Naive thymus-derived CD8-positive, alpha-beta T cell (primary cell): ENCODE measurements at places on chromosomes 16 and 17.
A peak's percentile ranks its signal among the peaks of the same experiment; 100 is the strongest.

- no peak for DNase-seq
- H3K27ac ChIP-seq, result no peak overlapping the region
- H3K36me3 ChIP-seq, result peaks cover 77% of the 10 kb centered on the region
- peaks cover 13% of the 10 kb centered on the region for H3K4me1 ChIP-seq
- H3K4me3 ChIP-seq, result no peak overlapping the region
- H3K27me3 ChIP-seq, result no peaks in the 10 kb centered on the region
Observed at GRCh38 chr16:31734265-31734664, 139.3 kb upstream of the ZNF267 start.

DNA sequence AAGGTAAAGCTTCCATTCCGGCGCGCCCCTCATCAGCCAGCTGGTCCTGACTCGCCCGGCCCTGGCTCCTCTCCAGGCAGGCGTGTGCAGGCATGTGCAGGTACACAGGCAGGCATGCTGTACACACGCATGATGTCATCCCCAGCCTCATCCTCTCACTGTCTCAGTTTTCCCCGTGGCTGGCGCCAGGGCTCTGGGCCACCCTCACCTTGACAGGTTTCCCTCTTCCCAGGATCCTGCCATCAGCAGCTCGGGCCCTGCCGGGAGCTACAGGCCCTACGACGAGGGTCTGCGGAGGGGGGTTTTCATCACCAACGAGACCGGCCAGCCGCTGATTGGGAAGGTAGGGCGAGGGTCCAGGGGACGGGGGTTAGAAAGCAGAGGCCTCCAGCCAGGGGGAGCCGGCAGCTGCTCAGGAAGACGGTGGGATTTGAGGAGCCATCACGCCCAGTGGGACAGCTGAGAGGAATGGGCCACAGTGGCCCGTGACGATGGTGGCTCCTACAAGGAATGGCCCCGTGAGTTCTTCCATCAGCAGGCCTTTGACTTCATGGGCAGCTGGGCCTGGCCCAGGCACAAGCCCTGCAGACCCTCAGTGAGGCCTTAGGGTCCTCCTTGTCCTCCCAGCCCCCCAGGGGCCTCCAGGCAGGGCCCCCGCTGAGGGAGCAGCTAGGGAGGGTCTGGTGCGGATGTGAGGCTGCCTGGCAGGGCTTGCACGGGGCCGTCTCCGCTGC is 8.5 kb downstream of the GAA start:
- no peaks in the 10 kb centered on the region for H3K4me1 ChIP-seq
- H3K36me3 ChIP-seq, result no peaks in the 10 kb centered on the region
- no peaks in the 10 kb centered on the region for H3K27me3 ChIP-seq
- no peak overlapping the region for H3K4me3 ChIP-seq

- H3K27ac ChIP-seq, result no peak overlapping the region
- no peak for DNase-seq
- no peaks in the 10 kb centered on the region for H3K27me3 ChIP-seq
- H3K4me1 ChIP-seq, result no peaks in the 10 kb centered on the region
- no peaks in the 10 kb centered on the region for H3K36me3 ChIP-seq
Observed at GRCh38 chr17:70869402-70870085, 700.2 kb downstream of the KCNJ2 start.

GRCh38 chr17:10151667-10152496 is 46.5 kb downstream of the GAS7 start:
- no peak for DNase-seq
- H3K4me3 ChIP-seq, result peak overlapping the region; percentile 32
- peaks cover 67% of the 10 kb centered on the region for H3K4me1 ChIP-seq
- no peaks in the 10 kb centered on the region for H3K27me3 ChIP-seq

DNA sequence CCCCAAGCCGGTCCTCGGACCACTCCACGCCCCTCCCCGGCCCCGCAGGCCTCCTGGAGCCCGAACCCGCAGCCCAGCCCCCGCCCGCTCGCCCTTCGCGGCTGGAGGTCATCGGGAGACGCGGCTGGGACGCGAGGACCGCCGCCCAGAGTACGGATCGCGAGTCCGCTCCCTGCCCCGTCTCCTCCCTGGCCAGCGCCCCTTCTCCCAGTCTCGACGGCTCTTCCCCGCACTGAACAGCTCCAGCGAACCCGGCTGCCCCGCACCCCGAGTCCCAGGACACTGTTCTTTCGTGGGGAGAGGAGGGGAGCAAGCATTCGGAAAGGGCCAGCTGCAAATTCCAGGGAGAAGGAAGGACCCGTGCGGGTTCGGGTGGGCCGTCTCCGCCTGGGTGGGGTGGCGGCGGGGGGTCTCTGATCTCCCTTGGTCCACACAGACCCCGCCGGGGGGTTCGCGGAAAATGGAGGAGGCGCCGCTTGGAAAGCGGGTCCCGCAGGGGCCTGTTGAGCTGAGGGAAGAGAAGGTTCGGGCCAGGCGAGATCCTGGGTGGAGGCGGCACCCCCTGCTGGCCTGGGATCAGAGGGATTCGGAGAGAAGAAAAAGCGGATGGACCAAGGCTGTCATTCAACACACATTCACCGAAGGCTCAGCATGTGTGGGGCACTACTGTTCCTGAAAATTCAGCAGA is 632 bp upstream of the RTN4RL1 start:
- H3K27ac ChIP-seq, result peak overlapping the region; percentile 41
- H3K4me1 ChIP-seq, result peaks cover 22% of the 10 kb centered on the region
- no peak for DNase-seq
- peaks cover 24% of the 10 kb centered on the region for H3K27me3 ChIP-seq
- H3K4me3 ChIP-seq, result peak overlapping the region; percentile 80

DNA sequence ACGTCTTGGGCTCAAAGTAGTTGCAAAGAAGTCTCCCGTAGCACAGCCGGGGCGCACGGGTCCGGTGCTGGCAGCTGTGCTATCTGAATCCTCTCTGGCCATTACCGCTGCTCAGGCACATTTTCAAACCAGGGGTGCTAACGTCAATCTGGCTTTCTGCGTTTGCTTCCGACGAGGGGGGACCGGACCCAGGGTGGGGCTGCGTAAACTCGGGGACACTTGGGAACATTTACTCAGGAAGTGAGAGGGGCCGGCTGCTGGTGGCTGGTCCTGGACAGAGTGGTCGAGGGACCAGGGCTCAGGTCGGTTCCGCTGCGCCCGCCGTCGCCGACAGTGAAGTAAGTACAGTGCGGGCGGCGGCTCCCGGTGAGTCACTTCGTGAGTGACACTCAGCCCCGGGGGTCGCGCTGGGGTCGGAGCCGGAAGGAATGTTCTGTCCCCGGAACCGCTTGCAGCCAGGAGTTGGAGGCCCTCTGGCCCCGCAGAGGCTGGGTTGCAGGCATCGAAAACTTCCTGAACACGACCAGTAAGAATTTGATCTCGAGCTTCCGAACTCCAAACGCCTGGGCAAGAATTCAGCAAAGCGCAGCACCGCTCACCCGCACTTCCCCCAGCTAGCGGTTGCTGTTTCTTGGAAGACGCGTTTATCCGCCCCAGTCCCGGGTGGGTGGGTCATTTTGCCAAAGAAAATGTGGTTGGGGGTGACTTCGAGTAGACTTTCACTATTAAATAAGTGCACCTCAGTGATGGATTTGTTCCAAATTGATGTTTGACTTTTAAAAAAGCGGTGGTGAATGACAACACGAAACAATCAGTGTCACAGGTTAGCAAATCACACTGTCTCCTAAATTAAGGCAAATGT is 1.4 kb upstream of the HS3ST3B1 start:
- peaks cover 8% of the 10 kb centered on the region for H3K36me3 ChIP-seq
- peaks cover 62% of the 10 kb centered on the region for H3K4me1 ChIP-seq
- peak; percentile 24 for DNase-seq
- peak overlapping the region; percentile 92 for H3K27ac ChIP-seq
- peaks cover 43% of the 10 kb centered on the region for H3K27me3 ChIP-seq

DNA sequence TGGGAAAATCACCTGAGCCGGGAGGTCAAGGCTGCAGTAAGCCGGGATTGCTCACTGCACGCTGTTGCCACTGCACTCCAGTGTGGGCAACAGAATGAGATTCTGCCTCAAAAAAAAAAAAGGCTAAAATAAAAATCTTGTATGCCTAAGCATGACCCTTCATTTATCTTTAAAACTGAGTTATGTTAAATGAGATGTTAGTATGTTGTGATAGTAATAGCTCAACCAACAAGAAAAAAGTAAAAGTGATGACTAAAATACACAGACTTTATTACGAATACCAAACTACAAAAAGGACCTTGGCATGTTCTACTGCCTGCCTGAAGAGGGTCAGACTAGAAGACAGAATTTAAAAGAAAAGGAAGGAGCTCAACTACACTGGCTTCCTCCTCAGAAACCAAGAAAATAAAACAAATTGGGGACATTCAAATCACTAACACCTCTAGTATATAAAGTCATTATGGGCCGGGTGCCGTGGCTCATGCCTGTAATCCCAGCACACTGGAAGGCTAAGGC is 4.4 kb downstream of the SMURF2 start:
- H3K4me3 ChIP-seq, result peak overlapping the region; percentile 31
- peaks cover 4% of the 10 kb centered on the region for H3K36me3 ChIP-seq
- peaks cover 27% of the 10 kb centered on the region for H3K4me1 ChIP-seq
- H3K27me3 ChIP-seq, result no peaks in the 10 kb centered on the region

GRCh38 chr16:54862529-54862928 is 68.1 kb upstream of the IRX5 start:
- H3K36me3 ChIP-seq, result no peaks in the 10 kb centered on the region
- no peak for DNase-seq
- H3K4me3 ChIP-seq, result no peak overlapping the region
- H3K27ac ChIP-seq, result no peak overlapping the region
- H3K27me3 ChIP-seq, result peaks cover 3% of the 10 kb centered on the region

- no peak overlapping the region for H3K4me3 ChIP-seq
- no peak for DNase-seq
- no peak overlapping the region for H3K27ac ChIP-seq
Observed at GRCh38 chr16:9844361-9844760, 337.9 kb downstream of the GRIN2A start.

DNA sequence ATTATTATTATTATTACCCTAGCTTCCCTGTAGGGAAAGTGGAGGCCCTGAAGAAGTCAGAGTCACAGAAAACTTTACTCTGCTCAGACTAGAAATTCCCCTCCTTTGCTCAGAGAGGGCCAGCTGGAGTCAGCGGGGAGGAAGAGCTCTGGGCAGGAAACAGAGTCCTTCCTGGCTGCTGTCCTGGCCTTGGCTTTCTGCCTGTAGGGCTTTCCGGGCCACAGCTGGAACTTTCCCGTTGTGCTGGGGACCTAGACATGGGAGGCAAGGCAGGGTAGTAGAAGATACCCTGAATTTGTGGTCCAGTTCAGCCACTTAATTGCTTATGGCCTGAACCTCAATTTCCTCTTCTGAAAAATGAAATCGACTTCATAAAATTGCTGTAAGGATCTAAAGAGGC is 14.0 kb upstream of the CCL2 start:
- no peak for DNase-seq
- H3K4me3 ChIP-seq, result no peak overlapping the region
- no peaks in the 10 kb centered on the region for H3K4me1 ChIP-seq
- H3K27ac ChIP-seq, result no peak overlapping the region

- peaks cover 5% of the 10 kb centered on the region for H3K27me3 ChIP-seq
- no peak overlapping the region for H3K4me3 ChIP-seq
- H3K36me3 ChIP-seq, result no peaks in the 10 kb centered on the region
- no peaks in the 10 kb centered on the region for H3K4me1 ChIP-seq
Observed at GRCh38 chr16:51393381-51394005, 242.4 kb upstream of the SALL1 start.

- H3K36me3 ChIP-seq, result no peaks in the 10 kb centered on the region
- peaks cover 65% of the 10 kb centered on the region for H3K4me1 ChIP-seq
- DNase-seq, result no peak
- H3K27me3 ChIP-seq, result no peaks in the 10 kb centered on the region
- no peak overlapping the region for H3K27ac ChIP-seq
Observed at GRCh38 chr17:77864234-77865111, 94.0 kb upstream of the TNRC6C start.

DNA sequence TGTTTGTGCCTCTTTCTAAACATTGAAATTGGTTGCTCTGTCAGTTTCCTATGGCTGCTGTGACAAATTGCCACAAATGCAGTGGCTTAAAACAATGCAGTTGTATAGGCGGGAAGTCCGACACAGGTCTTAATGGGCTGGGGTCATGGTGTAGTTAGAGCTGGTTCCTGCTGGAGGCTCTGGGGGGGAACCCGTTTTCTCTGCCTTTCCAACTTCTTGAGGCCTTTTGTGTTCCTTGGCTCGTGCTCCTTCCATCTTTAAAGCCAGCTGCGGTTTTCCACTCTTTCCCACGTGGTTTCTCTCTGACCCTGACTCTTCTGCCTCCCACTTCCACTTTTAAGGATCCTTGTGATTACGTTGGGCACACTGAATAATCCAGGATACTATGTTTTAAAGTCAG is 12.5 kb downstream of the EPN2 start:
- H3K4me3 ChIP-seq, result no peak overlapping the region
- peaks cover 25% of the 10 kb centered on the region for H3K27me3 ChIP-seq
- no peak for DNase-seq

DNA sequence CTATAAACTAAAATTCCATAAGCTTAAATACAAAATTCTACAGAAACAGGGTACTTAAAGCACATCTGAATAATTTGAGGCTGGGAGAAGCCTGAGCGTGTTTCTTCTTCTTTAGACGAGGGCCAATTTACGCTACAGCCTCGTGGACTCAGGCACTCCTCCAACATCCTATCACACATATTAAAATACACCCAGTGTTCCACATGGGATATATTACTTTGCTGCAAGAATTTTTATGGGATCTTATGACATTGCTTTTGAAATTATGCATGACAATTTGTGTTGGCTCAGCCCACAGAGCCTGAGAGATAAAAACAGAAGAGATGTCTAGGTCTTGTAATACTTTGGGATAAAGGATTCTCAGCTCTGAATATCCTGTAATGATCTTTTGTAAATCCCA is 3.5 kb upstream of the TANGO6 start:
- no peaks in the 10 kb centered on the region for H3K36me3 ChIP-seq
- no peak overlapping the region for H3K27ac ChIP-seq
- H3K4me3 ChIP-seq, result no peak overlapping the region
- H3K27me3 ChIP-seq, result no peaks in the 10 kb centered on the region
- no peak for DNase-seq
